Astrocyte of the spinal cord (primary cell): ENCODE measurements at places on chromosomes 12 and 14.

DNA sequence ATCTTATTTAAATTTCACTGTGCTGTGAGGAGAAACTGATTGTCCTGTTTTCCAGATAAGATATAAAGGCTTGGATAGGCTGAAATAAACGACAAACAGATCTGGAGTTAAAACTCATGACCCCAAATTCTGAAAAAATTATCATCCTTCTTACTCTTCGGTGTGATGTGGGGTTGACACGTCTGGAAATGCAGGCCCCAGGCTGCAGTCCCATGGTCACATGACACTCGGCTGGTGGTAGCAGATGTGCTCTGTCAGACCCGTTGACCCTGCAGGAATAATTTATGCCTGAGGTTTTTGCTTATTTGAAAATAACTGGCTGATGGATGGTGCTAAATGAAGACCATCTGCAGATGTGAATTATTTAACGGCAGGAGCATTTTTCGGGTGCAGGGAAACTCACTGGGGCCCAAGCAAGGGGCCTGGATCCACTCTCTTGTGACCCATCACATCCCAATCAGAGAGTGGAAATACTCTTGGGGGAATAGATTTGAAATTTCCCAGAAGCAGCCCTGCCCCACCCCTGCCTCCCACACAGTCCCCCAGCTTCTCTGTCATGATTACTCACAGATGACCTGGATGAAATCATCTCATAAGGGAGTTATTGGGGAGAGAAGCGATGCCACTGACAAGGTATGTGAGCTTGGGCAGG lies 47.7 kb upstream of the CMKLR1 start:
- no peak for DNase-seq

DNA sequence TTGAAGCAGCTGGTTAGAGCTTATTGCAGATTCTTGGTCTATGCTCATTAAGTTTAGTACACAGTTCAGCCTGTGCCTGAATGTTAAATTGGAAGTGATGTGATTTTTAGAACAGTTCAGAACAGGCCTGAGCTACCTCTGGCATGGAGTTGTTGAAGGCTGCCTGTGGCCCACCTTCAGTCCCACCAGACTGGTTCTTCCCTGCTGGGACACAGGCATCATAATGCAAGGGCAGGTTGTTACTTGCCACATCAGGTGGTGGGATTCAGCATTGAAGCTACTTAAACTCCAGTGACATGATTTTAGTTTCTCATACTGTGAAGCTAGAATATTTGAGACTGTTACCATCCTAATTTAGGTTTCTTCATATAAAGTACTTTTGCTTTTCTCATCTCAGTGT lies 49.4 kb downstream of the PROX2 start:
- DNase-seq: no peak

DNA sequence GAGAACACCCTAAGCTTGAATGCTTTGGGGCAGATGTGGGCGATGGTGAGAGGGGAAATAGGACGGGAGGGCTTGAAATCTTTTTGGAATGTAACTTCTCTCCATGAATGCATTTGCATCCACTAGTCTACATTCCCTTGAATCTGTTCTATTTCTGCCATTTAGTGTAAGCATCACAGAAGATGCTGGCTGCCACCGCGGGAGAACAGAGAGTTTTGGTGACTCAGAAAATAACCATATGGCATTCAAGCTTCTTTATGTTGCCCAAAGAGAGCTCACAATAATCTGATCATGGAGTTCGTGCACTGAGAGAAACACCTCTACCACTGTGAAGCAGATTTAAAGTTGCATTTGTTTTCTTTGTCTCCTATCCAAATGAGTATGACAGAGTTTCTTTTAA lies 52.6 kb upstream of the OTX2 start:
- DNase-seq: no peak

DNA sequence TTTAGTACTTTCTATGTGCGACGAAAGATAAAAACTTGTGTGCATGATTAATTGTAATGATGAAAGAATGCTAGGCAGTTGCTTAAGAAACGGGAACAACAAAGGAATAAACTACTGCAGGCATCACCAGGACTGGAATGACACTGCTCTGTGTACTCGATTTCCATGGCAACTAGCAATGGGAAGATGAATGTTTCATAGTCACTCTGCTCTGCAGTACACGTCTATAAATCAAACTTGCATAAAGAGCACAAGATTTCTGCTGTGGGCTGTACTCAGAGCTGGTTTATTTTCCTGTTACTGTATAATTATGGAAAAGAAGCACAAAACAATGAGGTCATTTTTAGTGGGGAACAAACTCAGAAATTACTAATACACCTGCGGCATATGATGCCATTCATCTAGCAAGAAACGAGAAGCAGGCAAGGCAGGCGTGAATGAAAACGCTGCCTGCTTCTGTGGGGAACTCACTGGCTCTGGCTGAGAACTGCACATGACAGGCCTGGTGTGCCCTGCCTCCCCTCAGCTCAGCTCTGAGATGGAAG lies 41.8 kb downstream of the EFCAB11 start:
- peak; percentile 96 for DNase-seq

DNA sequence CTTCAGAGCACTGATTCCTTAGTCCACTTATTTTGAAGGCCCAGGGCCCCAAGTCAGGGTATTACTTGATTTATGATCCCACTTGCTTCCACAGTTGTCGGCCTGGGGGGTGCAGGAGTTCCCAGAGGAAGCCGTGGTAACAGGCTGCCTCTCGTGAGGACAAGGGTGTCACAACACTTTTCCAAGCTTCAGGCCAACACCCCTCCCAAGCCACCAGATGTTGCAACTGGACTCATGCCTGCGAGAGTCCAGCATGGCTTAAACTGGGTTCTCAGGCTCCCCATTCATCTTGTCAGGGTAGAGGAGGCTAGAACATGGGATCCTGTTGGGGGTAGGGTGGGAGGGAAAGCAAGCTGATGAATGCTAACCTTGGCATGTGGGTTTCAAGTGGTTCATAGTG lies 56.1 kb downstream of the BMP4 start:
- no peak for DNase-seq
